ENCODE measurements at places on chromosomes 5 and 9.

- DNase-seq = no peak
Observed at GRCh38 chr9:133583586-133583985, 25.6 kb downstream of the FAM163B start.

DNA sequence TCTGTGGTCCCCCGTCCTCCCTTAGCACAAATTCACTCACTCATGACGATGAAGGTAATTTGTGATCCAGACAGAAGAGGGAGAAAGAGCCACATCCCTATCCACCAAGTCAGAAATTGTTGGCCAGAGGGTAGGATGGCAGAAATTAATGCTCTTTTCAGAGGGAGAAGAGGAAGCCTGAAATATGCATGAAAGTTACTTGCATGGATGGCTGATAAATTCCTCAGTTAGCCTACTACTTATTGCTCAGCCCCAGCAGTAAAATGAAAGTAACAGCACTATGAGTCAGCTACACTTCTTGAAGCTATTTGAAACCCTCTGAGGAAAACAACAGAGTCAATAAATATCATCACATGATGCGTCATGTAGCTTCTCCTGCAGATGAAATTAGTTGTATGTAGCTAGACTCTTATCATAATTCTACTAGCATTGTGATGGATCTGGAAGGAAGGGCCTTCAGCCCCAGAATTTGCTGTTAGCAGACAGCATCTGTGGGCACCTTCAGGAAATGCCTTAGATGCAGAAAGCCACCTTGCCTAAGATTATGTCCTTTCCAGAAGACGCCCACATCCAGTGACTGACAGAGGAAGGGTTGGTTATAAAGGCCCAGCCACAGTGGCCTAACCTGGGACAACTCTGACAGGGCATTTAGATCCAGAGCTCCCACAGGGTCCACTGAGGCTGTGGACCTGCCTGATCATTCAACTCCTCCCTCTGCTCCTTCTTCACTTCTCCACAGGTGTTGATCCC lies 81.2 kb upstream of the CCDC112 start:
- DNase-seq = no peak

- DNase-seq = no peak
Observed at GRCh38 chr5:76971511-76971910, 18.7 kb downstream of the CRHBP start.

DNA sequence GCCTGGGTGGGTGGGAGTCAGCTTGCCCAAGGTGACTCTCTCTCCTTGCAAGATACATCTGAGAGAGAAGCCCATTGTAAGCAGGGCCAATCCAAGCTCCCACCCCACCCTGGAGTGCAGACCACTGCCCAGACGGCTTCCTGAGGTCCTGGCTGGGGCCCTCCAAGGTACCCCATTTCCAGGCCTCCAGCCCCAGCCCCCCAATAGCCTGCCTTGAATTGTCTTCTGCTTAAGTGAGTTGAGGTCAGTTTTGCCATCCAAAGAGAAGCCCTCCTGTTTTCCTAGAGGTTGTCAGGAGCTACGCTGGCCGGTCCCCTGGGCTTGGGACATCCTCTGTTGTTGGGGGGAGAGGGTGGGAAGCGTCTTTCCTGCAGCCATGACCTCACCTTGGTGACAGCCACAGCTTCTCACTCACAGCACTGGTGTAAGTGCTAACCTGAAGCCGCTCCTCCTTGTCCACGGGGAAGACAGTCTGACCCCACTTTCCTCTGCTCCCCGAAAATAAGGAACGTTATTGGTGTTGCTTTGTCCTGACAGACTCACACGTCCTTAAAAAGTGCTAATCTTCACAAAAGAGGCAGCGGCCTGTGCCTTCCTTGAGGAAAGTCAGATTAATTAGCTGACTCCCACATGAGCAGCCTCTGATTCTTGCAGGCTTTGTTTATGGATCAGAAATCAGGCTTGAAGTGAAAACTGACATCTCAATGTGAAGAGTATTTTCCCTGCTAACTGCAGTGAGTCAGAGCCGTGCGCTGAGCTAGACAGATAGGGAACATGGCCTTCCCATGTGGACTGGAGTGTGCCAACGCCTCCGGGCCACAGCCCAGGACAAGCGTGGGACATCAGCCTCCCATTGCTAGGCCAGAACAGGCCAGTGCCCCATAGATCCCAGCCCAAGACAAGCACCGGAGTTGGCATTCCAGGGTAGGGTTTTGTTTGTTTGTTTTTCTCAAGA lies 52.3 kb downstream of the ADAMTS2 start:
- DNase-seq = no peak

GRCh38 chr5:95649842-95650620 lies 3.5 kb downstream of the RFESD start:
- no peak for DNase-seq

- DNase-seq = no peak
Observed at GRCh38 chr5:112930082-112930344, 8.0 kb upstream of the REEP5 start.

GRCh38 chr5:80916676-80917075 lies 43.5 kb upstream of the RASGRF2 start:
- no peak for DNase-seq

DNA sequence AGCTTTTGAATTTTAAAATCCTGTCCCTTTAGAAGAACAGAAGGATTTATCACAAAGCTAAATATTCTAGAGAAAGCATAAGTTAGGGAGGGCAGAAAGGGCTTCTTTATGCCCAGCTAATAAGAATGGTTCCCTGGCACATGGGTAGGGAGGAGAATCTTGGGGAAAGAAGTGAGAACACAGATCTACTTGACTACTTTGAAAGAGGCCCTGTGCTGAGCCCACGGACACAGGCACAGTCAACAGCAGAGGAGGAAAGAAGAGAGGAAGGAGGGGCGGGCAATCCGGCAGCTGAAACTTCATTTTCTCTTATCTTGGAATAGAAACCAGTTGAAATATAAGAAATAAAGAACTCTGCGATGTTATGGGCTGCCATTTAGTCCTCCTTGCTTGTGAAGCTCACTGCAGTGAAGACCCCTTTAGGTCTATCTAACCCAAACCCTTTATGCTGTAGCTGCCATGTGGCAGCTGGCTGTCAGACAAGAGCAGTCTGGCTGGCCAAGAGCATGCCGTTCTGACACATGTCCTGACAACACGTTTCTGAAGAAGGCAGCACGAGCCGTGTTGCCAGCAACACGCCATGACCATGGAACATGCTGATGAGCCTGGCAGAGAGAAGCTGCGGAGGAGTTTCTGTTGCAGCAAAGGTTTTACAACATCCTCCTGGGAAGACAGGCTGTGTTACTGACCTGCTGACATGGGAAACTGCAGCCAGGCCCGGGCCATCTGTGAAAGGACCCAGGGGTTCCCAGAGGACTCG lies 34.2 kb downstream of the ABLIM3 start:
- no peak for DNase-seq

DNA sequence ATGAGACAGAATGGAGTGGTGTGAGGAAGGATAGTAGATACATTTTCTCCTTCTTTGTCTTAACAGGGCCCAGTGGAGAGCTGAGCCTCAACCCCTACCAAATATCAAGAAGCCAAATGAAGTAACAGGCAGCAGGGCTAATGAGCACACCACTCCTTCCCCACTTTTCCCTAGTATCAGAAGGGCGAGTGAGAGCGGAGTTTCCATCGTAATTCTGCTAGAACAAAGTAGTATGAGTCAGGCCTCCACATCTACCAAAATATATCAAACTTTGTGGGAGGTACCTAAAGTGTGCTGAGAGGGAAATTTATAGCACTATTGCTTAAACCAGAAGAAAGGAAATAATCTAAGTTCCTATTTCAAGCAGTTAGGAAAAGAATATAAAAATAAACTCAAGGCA lies 769.0 kb upstream of the RGMB start:
- DNase-seq = no peak

GRCh38 chr5:117454716-117455212 lies 880.1 kb upstream of the SEMA6A start:
- peak; percentile 74 for DNase-seq

GRCh38 chr5:62289813-62290212 lies 16.2 kb upstream of the KIF2A start:
- DNase-seq = no peak

- DNase-seq = no peak
Observed at GRCh38 chr9:14932641-14933040, 22.4 kb upstream of the FREM1 start.

GRCh38 chr5:71986101-71986500 lies 121.2 kb upstream of the MAP1B start:
- DNase-seq = no peak

DNA sequence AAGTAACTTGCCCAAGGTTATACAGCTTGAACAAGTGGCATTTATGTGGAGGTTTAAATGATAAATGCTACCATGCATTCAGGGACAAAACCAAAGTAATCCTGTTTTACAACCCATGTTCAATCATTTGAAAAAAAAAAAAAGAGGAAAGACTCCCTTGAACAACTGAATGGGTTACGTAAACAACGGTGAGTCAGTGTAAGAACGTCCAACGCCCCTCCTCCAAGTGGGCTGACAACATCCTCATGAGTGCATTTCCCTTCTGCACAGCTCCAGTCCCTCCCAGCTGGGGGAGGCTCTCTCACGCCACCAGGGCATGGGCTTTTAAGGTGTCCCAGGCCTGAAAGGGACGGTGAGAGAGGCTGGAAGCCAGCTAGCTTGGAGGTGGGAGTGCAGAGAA lies 90.0 kb downstream of the PRRT1B start:
- peak; percentile 29 for DNase-seq

- DNase-seq = peak; percentile 90
Observed at GRCh38 chr9:121684381-121685145, 33.1 kb downstream of the DAB2IP start.

DNA sequence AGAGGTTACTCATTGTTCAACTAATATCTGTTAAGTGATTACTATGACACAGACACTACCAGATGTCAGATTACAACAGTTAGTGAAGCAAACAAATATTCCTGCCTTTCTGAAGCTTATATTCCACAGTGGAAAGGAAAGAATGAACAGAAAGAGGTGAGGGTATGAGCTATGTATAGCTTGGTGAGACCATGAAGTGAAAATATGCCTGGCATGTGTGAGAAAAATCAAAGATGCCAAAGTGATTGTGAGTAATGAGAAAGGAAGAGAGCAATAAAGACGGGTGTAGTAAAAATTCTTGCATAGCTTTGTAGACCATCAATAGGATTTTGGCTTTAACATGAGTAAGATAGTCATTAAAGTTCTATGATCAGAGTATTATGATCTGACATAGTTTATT lies 734.5 kb upstream of the NUDT12 start:
- no peak for DNase-seq

DNA sequence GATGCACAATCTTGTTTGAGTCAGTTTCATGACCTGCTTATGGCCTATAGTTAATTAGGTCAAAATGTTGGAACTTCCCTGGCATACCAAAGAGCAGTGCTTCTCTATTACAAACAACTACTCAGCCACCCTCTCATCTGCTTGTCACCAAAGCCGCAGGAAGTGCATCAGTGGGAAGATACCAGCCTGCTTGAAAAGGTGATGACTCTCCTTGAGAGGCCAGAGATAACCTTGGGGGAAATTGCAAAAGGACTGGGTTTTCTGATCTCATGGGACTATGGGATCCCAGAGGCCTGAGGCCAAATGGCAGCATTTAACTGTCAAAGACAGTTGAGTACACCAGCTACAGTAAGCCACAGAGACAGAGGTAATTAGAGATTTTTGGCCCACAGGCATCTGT lies 69.9 kb downstream of the C9orf57 start:
- DNase-seq = no peak

GRCh38 chr9:22240619-22241018 lies 206.0 kb upstream of the DMRTA1 start:
- no peak for DNase-seq

- no peak for DNase-seq
Observed at GRCh38 chr5:72661405-72661804, 154.2 kb upstream of the ZNF366 start.

GRCh38 chr5:42423285-42424165 lies at the start of gene GHR:
GHR (plus strand) TSS chr5:42423439; CDS start chr5:42565875, 142,436 bp downstream.
- peak; percentile 93 for DNase-seq

GRCh38 chr9:112863746-112864145 lies 26.9 kb downstream of the SLC46A2 start:
- no peak for DNase-seq

- DNase-seq = no peak
Observed at GRCh38 chr5:58972301-58972700, 389.4 kb downstream of the RAB3C start.

DNA sequence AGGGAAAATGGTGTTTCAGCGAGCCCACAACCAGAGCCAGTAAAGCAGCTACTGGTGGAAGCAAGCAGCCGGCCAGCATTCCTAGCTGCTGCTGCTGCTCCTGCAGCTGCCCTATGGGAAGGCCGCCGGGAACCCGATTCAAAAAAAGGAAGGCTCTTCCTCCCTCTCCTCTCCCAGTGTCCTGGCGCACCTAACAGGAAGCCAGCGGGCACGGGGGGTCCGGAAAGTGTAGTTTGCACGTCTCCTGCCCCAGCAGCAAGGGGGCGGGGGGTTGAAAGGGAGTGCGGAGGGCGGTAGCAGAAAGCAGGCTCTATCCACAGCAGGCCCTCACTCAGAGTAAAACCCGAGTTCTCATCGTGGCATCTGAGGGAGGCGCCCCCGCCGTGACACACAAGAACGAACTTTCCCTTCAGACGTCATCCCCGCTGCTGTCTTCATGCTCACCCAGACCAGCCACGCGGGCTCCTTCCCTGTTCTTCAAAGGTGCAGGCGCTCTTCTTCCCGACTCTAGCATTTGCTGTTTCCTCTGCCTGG lies 16.5 kb downstream of the GRXCR2 start:
- peak; percentile 90 for DNase-seq

DNA sequence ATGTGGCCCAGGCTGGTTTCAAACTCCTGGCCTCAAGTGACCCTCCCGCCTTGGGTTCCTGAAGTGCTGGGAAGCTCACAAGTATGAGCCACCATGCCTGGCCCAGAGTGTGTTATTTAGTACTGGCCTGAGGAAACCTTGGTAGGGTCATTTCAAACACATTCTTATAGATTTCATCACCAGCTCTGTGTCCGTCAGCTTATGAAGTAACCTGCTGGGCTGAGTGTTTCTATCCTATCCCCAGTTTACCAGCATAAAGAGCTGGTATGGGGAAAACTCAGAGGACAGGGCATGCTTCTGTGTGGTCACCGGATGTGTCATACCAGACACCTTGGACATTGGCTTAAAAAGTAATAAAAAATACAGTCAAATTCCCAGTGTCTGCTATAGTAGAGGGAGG lies 45.3 kb downstream of the PTPN3 start:
- DNase-seq = no peak

- no peak for DNase-seq
Observed at GRCh38 chr9:73412874-73413273, 261.2 kb downstream of the ANXA1 start.
